ENCODE measurements at places on chromosomes 6 and 20.

DNA sequence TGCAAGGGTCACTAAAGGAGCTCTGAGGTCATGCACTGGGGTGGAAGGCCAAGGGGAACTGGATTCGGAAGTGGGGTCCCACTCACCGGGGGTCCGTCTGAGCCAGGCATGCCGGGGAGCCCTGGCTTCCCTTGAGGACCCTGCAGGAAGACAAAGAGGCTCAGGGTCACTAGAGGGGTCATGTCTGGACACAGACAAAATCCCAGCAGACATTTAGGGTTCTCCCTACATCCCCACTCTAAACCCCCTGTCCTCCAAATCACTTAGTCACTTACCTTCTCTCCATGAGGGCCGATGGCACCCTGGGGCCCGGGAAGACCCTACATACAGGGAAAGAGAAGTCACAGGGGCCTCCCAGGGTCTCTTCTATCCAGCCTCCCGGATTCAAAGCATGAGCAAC lies 15.4 kb downstream of the COL11A2 start:
- no peak for DNase-seq

DNA sequence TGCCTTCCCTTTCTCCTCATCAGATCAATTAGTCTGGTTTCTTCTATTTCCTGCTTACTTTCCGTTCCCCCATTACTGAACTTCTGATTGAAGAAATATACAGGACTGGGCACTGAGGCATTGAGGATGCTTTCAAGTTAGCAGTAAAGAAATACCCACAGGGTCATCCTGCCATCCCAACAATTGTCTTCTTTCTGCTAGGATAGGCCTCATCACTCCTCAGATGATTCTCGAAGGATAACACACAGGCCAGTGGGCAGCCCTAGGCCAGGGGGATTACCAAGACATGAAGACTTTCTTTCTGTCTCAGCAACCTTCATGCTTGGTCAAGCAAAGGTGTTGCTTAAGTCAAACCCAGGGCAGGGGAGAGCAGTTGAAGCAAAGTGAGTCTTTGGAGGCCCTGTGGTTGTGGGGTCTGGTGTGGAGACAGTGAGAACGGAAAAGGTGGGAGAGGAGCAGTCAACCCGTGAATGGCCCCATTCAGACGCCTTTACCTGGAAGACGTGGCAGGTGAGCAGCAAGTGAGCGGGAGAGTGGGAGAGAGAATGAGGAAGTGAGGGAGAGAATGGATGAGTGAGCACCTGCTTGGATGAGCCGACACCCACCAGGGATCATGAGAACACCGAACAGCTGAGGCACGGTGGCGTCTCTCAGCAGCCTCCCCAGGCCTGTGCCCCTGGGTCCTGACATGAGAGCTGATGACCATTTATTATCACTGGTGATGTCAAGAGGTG lies 462.9 kb downstream of the PREX1 start:
- no peak for DNase-seq

DNA sequence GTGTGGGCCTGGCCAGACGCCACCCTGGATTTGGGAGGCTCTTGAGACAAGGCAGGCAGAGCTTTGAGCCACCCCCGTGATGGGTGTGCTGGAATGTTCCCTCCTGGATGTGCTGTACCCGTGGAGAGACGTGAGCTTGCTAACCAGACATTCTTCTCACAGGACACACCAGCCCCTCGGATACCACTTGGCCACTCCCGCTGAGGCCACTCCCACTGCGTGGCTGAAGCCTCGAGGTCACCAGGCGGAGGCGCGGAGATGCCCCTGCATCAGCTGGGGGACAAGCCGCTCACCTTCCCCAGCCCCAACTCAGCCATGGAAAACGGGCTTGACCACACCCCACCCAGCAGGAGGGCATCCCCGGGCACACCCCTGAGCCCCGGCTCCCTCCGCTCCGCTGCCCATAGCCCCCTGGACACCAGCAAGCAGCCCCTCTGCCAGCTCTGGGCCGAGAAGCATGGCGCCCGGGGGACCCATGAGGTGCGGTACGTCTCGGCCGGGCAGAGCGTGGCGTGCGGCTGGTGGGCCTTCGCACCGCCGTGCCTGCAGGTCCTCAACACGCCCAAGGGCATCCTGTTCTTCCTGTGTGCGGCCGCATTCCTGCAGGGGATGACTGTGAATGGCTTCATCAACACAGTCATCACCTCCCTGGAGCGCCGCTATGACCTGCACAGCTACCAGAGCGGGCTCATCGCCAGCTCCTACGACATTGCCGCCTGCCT lies 14.1 kb downstream of the SLCO4A1 start:
- no peak for DNase-seq

DNA sequence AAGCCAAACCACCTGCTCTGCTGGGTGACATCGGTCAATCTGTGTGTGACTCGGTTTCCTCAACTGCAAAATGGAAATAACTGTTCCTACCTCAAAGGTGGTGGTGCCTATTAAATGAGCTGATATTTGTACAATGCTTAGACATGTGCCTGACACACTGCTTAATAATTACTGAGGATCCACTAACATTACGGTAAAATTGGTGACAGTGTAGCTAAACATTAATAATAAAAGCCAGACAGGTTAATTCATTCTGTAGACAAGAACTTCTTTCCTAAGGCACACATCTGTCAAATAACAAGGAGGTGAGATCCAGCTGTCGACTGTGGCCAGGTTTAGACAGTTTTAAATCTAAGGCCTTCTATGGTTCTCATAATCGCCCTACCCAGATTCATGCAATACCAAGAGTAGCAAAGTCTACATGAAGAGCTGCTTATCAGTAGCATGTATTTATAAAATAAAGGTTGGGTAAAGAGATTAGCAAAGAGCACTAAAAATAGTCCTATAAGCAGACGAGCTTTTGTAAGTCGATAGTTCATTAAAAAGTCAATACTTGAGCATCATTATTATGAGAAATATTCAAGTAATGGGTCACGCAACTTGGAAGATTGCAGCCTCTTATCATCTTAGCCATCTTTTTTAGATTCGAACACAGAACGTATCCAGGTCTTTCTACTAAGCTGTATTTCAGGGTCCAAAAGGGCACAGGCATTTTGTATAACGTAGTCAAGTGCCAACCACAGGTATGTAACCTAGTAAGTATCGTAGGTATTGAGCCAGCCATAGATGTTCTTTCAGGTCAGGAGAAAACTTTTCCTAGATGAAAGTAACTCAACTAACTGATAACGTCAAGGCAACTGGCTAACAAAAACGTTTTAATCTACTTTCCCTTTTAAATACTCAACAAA lies 3.2 kb downstream of the CNKSR3 start:
- DNase-seq = no peak

GRCh38 chr20:11754451-11754850 lies 163.2 kb upstream of the BTBD3 start:
- no peak for DNase-seq

GRCh38 chr6:144179237-144179636 lies 28.9 kb downstream of the STX11 start:
- DNase-seq = no peak

- no peak for DNase-seq
These were observed 279.7 kb downstream of the KIF16B start for GRCh38 chr20:16293590-16293989.

GRCh38 chr6:42226645-42227143 lies 9.0 kb upstream of the MRPS10 start:
- no peak for DNase-seq

- DNase-seq = no peak
These were observed 52.2 kb downstream of the TRIM27 start for GRCh38 chr6:28871335-28872156.

GRCh38 chr6:168127384-168127868 lies 48.4 kb upstream of the FRMD1 start:
- DNase-seq = no peak

- no peak for DNase-seq
These were observed 17.9 kb downstream of the GCM1 start for GRCh38 chr6:53130569-53131290.

DNA sequence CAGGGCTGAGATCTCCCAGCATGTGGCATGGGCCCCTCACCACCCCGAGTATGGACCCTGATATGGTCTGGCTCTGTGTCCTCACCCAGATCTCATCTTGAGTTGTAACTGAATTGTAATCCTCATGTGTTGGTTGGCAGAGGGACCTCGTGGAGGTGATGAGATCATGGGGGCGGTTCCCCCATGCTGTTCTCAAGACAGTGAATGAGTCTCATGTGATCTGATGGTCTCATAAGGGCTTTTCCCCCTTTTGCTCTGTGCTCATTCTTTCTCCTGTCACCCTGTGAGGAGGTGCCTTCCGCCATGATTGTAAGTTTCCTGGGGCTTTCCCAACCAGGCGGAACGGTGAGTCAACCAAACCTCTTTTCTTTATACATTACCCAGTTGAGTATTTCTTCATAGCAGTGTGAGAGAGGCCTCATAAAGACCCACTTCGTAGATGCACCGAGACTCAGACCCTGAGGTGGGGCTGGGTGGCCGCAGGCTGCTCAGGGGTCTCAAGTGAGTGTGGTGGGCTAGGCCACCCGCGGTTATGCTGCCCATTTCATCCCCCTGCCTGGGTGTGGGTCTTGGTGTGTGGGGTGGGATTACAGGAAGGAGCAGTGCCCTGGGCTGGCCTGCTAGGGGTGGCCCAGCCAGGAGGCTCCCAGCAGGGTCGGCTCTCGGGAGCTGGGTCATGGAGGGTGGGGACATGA lies 26.2 kb upstream of the GATA5 start:
- peak; percentile 78 for DNase-seq

DNA sequence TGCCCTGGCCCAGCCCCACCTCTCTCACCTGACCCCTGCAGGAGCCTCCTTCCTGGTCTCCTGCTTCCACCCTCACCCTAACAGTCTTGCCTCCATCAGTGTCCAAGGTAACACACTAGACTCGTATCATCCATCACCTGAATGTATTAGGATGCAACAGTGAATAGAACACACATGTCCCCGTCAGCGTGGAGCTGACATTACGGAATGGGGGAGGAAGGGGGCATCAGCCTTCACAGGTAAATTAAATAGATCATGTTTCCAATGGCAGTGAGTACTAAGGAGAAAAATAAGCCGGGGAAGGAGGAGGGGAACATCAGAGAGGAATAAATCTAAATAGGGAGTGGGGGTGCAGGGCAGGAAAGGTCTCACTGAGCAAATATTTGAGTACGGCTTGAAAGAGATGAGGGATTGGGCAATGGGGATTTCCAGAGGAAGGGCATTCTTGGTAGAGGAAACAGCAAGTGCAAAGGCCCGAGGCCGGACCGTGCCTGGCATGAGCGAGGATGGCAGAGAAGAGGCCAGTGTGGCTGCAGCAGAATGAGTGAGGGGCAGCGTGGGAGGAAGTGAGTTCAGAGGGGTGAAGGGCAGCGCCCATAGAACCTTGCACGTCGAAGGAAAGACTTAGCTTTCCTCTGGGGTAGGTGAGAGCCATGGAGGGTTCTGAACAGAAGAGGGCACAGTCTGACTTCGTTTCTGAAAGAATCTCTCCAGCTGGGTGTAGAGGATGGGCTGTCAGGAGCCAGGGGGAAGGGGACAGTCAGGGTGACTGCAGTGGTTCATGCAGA lies 110.1 kb upstream of the PTPN1 start:
- no peak for DNase-seq

GRCh38 chr6:130259140-130259539 lies 36.4 kb upstream of the SAMD3 start:
- no peak for DNase-seq

- DNase-seq = no peak
These were observed 764.8 kb upstream of the ADGRB3 start for GRCh38 chr6:67870321-67870720.

- no peak for DNase-seq
These were observed 24.7 kb downstream of the GFOD1 start for GRCh38 chr6:13462458-13463327.

GRCh38 chr20:1185790-1186334 lies 1.1 kb upstream of the TMEM74B start:
- DNase-seq = peak; percentile 56

- no peak for DNase-seq
These were observed 28.3 kb downstream of the ZNF831 start for GRCh38 chr20:59191756-59192532.

GRCh38 chr6:165864218-165864617 lies 201.2 kb upstream of the PDE10A start:
- DNase-seq = no peak

DNA sequence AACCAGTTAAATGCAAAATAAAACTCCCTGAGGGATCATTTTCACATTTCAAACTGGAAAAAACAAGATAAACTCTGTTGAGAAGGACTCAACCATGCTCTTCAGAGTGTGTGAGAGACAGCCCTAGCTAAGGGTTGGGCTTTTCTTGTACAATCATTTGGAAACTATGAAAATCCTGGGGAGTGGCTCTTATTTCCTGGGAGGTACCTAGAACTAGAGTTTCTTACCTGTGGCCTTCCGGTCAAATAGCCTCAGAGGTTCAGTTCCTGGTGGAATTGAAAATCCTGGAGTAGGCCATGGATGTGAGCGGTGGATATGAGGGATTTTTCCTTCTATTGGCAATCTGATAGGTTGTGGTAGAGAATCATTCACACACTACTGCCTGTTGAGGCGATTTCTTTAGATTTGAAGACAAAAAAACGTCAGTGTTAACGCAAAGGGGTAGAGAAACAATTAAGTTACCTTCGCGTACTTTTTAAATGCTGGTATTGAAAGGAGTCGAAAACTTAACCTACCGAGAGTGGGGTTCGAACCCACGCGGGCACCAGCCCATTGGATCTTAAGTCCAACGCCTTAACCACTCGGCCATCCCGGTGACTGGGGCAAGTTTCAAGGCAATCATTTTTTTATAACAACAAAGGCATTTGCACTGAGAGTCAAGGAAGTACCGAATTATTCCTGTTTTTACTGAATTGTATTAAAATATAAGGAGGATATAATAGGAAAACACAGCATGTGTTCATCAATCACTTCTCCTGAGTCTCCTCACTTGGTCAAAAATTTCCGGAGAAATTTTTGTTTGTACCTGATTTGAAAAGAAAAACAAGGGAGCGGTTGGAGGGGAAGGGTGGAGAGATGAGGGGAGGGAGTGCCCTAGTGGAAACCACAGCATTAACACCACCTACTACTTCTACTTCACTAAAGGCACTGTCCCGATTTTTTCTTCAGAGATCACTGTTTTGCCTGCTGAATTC lies 191.3 kb downstream of the OR2B2 start:
- peak; percentile 42 for DNase-seq

- DNase-seq = no peak
These were observed 133.3 kb upstream of the AHI1 start for GRCh38 chr6:135630789-135631376.

GRCh38 chr20:43825051-43825402 lies 89.6 kb upstream of the TOX2 start:
- no peak for DNase-seq

Data from stimulated activated CD4-positive, alpha-beta T cell treated with anti-CD3 and anti-CD28 coated beads, Interleukin-2, amount 100 ng/mL, for 24 hours (primary cell).